NCI-H226 (cell line): ENCODE measurements at places on chromosomes 7 and 10.

DNA sequence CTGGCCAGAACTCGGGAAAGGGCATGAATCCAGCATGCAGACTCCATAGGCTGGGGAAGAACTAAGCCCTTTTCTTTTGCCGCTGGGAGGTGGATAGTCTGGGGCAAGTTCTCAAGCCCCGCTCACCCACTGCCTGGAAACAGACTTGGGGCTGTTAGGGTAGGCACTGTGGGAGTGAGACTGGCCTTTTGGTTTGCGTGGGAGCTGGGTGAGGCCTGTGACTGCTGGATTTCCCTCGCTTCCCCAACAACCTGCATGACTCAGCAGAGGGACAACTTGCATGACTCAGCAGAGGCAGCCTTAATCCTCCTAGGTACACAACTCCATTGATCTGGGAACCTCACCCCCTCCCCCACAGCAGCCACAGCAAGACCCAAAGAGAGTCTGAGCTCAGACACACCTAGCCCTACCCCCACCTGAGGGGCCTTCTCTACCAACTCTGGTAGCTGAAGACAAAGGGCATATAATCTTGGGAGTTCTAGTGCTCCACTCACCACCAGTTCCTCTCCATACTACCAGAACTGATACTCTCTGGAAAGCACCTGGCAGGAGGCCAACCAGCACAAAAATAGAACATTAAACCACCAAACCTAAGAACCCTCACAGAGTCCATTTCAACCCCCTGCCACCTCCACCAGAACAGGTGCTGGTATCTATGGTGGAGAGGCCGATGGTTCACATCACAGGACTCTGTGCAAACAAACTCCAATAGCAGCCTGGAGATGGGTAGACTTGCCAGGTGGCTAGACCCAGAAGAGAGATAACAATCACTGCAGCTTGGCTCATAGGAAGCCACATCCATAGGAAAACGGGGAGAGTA, 81.4 kb upstream of the LAMB4 start:
- DNase-seq = peak; percentile 26

- no peak for DNase-seq
Observed at GRCh38 chr10:94549221-94549620, 3.6 kb downstream of the HELLS start.

GRCh38 chr10:37684765-37685164, 172.6 kb downstream of the ZNF248 start:
- no peak for DNase-seq

- DNase-seq = no peak
Observed at GRCh38 chr10:80646366-80646765, 108.7 kb downstream of the SH2D4B start.

DNA sequence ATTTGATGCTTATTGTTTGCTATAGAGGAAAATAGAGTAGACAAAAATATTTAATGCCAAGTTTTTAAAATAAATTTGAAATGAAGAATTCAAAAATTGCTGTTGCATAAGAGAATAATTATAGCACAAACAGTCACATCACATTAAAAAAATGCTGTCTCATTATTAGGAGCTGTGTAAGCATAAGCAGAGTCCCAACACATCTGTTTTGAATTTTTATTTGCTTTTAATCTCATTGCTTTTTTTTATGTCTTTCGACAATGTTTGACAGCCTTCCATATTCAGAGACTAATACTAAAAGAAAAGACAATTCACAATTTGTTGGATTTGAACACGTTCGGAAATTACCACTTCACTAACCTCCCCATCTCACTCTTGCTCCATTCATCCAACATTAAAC, 143.5 kb downstream of the TFPI2 start:
- no peak for DNase-seq

DNA sequence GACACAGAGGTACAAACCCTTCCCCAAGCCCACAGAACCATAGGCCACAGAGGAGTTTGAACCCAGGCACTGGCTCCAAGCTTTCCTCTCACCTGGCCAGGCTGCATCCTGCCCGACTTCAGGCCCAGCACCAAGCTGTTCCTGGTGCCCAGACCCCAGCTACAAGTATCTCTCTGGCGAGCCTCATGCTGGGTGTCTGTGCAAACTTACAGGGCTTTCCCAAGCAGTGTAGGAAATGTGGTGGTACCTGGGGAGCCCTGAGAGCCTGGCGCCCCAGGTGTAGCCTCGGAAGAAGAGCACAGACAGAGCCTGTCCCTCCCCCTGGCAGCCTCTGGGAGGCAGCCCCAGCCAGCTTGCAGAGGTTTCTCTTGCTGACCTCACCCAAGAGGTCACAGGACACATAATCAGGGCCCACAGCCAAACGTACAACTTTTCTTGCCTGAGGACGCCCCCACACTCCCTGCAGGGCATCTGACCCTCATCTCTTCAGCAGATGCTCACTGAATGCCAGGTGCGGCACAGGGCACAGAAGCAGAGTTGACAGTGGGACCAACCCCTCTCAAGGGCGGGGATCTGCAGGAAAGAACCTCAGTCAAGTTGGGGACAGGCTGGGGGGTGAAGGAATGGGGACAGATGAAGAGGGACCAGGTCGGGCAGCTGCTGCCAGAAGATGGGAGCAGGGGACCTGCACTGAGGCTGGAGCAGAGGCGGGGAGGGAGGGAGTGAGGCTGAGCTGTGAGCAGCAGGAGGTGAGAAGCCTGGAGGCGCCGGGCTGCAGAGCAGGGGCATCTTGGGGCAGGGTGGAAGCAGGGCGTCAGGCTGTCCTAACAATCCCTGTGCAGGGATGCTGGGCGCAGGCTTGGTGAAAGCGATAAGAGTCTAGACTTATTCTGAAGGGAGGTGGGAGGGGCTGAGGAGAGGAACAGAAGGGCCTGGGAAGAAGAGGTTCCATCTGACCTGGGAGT, 16.3 kb upstream of the MYL7 start:
- no peak for DNase-seq

- no peak for DNase-seq
Observed at GRCh38 chr10:28714401-28715053, 37.2 kb downstream of the BAMBI start.

DNA sequence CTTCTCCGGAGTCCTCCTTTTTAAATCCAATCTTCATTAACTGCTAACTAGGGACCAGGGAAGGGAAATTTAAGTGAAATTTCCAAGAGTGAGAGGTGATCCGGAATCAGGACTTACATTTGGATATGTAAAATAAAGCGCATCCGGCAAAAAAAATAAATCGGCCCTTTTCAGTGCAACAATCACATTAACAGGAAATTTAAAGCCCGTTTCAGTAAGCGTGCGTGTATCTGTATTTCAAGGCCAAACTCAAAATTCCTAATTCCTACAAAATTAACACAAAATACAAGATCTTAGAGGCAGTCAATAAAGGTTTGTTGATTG, 771 bp downstream of the DNAJC9 start:
- DNase-seq = no peak

DNA sequence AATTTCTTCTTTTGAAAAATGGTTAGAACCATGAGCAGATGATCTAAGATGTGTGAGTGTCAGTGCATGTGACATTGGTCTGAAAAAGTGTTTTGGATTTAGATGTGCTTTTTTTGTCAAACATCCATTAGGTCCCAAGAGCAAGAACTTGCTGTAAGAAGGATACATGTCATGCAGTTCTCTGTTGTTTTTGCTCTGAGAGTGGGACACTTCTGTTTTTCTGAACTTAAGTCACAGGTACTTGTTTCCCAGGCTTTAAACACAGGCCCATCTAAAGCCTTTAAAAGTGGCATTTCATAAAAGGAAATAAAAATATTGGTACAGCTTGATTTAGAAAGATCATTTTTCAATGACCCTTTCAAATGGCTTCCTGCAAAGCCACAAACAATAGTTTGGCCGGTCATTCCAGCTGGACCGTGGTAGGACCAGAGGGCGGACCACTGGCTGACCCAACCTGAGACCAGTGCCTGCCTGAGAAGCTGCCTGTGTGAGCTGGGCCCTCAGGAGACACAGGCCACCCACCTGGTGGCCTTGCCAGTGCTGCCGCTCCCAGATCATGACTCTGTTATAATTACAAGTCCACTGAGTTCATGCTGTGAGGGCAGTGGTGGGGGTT, 92.7 kb downstream of the EEPD1 start:
- no peak for DNase-seq

GRCh38 chr10:29407280-29407858, 118.5 kb downstream of the LYZL1 start:
- no peak for DNase-seq

DNA sequence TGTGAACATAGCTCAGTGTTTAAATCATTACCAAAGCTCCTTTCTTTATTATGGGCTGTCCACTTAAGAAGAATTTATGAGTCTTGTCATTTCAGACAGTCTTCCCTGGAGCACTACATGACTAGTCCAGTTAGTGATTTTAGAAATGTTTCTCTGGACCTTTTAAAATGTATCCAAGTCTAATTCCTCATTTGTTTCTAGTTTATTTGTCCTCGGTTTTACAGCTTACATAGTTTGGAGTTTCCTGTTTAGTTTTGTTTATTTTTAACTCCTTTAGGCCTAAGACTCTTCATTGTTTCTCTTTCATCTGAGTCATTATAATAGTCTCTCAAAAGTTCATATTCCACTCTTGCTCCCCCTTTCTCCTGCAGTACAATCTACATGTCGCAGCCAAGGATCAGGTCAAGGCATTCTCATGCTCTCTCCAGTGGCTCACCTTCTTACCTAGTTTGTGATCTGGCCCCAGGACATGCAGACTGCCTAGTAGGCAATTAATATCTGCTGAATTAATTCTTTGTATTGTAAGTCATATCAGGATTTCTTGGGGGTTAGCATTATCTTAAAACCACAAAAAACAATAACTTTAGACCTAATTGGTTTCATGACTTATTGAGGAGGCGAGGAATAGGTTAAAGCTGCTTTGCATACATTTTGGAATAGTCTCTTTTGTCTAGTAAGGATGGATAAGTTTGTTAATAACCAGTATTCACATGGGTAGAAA, 93.8 kb downstream of the MAPK8 start:
- DNase-seq = peak; percentile 19

DNA sequence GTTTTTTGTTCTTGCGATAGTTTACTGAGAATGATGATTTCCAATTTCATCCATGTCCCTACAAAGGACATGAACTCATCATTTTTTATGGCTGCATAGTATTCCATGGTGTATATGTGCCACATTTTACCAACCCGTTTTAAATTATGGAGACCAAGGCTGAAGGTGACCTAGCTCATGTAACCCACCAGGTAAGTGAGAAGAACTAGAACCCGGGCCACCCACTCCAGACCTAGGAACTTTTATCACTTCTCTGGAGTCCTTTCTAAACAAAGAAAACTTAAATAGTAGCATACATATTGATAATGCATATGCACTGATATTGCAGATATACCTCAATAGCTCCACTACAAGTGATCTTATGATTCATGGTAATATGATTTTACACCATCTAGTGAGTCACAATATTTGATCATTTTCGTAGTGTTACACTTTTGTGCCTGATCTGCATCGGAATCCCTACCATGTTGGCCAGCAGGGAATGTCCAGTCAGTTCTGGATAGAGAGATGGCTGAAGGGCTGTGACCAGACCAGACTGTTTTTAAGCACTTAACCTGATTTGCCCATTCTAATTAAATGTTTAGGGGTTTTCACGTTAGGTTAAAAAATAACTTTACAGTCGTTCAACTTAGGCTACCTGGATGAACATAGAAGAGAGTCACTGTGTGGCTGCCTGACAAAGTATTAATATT, 15.2 kb downstream of the CUZD1 start:
- no peak for DNase-seq

- DNase-seq = no peak
Observed at GRCh38 chr10:101458869-101459268, 104.9 kb downstream of the BTRC start.

GRCh38 chr10:44389150-44389549, 4.3 kb upstream of the CXCL12 start:
- no peak for DNase-seq

DNA sequence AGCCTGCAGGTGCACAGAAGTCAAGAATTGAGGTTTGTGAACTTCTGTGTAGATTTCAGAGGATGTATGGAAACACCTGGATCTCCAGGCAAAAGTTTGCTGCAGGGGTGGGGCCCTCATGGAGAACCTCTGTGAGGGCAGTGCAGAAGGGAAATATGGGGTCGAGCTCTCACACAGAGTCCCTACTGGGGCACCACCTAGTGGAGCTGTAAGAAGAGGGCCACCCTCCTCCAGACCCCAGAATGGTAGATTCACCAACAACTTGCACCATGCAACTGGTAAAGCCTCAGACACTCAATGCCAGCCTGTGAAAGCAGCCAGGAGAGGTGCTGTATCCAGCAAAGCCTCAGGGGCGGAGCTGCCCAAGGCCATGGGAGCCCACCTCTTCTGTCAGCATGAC, 205.8 kb downstream of the CCSER2 start:
- DNase-seq = no peak

- no peak for DNase-seq
Observed at GRCh38 chr10:78511324-78512204, 477.9 kb downstream of the RPS24 start.

DNA sequence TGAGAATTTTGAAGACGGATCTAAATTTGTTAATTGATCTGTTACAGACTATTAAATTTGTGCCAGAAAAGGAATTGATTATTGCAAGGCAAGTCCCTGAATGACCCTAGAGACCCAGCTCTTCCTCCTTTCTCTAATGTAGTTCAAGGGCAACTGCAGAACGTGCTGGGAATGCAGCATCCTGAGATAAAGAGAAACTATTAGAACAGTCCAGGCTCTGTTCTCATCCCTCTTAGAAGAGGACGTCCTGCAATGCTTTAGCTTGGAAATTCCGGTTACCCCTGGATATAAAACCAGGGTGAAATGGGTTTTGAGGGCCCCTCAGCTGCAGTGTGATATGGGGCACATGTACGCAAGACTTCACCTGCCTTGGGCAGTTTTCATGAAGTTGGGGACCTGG, 67.3 kb downstream of the PTN start:
- no peak for DNase-seq

DNA sequence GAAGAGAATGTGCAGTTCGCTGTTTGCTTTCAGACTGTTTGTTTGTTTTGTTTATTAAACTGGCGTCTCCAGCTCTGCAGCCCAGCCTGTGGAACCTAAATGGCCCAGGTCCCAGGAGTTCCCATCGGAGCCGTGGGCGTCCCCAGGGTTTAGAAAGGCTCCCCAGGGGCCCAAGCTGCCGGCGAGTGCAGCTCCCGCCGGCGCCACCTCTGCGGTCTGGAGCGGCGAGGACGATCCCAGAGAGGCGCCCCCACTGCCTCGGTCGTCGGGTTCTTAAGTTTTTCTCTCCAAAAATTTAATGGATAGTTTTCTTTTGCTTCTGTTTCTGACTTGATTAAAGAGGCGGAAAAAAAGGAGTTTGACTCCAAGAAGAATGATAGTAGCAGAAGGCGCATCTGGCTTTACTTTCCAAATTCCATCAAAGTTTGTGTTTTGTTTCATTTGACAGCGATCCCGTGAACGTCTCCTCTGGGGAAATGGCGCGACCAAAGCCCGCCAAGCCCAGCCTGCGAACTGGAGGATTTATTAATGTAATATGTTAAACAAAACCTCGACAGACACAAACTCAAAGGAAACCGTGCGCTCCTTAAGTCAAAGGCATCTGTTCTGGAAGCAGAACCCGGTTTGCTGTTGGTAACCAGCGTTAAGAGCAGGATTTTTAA, 718 bp upstream of the FZD1 start:
- no peak for DNase-seq

- DNase-seq = no peak
Observed at GRCh38 chr10:123636598-123637325, 29.4 kb upstream of the GPR26 start.
